ENCODE measurements at places on chromosomes 13 and 19.

DNA sequence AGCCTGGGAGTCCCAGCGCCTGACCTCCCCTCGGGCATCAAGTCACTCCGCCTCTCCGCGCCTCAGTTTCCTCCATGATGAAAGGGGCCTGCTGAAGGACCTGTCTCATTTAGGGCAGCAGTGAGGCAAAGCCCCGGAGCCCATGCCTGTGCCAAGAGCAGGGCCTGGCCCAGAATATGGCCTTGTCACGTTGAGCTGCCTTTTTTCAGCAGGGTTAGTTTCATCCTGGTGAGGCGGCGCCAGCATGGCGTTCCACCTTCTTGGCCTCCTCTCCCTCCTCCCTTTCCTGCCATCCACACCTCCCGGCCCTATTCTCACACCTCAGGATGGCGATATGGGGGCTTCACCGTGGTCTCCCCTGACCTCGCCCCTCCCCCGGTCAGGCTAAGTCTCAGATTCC lies 30.2 kb downstream of the PAK4 start:
- no peak for DNase-seq

GRCh38 chr13:38759390-38759789 lies 72.5 kb downstream of the FREM2 start:
- no peak for DNase-seq

- DNase-seq: no peak
Measured at GRCh38 chr13:69204620-69205019, 903.0 kb upstream of the ATXN8OS start.

- no peak for DNase-seq
Measured at GRCh38 chr13:97134364-97135095, 87.6 kb upstream of the MBNL2 start.

- DNase-seq: no peak
Measured at GRCh38 chr13:20514866-20515265, 10.8 kb downstream of the CRYL1 start.

GRCh38 chr13:71644579-71644978 lies 222.4 kb downstream of the DACH1 start:
- DNase-seq: no peak

- DNase-seq: no peak
Measured at GRCh38 chr19:2049741-2050348, 1.2 kb downstream of the MKNK2 start.

- no peak for DNase-seq
Measured at GRCh38 chr19:1266129-1266915, 2.8 kb upstream of the CIRBP start.

- DNase-seq: no peak
Measured at GRCh38 chr19:38389101-38389925, 816 bp downstream of the SPRED3 start.

- no peak for DNase-seq
Measured at GRCh38 chr19:29467824-29468401, 57.9 kb upstream of the VSTM2B start.

DNA sequence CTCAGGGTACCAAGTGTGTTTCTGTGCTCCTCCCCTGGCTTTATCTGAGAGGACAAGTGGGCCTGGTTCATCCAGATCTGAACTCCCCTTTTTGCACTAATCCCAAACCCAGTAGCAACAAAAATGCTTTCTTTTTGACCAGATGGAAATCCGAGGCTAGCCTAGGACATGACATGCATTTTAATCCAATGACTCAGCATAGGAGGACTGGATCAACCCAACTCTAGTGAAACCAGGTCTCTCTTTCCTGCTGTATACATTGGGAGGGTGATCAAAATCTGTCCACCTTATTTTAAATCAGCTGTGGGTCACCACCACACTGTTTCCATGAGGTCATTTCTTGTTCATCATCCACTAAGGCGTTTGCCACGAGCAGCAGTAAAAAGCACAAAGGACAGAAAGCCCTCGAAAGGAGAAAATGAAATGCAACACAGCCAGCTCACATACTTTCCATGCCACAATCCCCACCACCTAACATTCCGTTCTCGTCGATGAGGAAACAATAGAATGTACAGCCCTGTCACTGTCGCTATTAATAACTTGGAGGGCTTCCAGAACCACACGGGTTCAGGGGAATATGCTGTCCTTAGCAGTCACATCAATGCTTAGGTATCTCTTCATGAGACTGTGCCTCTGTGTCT lies 543.0 kb downstream of the IRS2 start:
- DNase-seq: no peak

GRCh38 chr19:30367421-30367820 lies 4.8 kb upstream of the ZNF536 start:
- no peak for DNase-seq

- no peak for DNase-seq
Measured at GRCh38 chr19:15187026-15188007, 13.5 kb downstream of the NOTCH3 start.

DNA sequence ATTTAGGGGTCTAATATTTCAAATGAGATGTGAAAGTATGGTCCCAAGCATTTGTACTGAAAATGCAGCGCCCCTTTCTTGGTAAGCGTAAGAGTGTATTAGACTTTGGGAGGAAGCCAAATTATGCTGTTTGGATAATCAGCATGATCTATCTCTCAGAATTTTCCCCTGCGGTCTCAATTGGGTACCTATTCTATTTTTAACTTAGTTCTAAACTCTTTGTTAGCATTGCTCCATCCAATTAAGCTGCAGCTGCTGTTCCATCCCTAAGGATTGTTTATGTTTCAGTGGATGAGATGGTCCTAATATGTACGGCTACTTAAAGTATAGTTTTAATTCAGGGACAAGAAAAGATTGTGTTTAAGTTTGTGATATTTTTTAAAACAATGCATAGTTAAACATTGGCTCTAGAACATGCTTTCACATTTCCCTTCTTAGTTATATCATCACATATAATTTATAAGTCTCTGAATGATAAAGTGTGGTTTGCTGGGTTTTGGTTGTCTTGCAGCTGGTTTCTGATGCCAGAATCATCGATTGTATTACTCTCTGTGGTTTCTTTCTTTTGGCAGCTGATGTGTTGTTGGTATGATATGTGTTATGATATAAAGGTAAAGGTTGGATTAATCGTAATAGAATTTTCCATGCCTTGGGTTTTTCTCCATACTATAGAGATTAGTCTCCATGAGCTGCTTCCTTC lies 15.0 kb downstream of the POLR1D start:
- no peak for DNase-seq

GRCh38 chr19:5114727-5115126 lies 145.8 kb downstream of the KDM4B start:
- DNase-seq: no peak

GRCh38 chr19:2987797-2988196 lies 10.4 kb downstream of the TLE6 start:
- no peak for DNase-seq

DNA sequence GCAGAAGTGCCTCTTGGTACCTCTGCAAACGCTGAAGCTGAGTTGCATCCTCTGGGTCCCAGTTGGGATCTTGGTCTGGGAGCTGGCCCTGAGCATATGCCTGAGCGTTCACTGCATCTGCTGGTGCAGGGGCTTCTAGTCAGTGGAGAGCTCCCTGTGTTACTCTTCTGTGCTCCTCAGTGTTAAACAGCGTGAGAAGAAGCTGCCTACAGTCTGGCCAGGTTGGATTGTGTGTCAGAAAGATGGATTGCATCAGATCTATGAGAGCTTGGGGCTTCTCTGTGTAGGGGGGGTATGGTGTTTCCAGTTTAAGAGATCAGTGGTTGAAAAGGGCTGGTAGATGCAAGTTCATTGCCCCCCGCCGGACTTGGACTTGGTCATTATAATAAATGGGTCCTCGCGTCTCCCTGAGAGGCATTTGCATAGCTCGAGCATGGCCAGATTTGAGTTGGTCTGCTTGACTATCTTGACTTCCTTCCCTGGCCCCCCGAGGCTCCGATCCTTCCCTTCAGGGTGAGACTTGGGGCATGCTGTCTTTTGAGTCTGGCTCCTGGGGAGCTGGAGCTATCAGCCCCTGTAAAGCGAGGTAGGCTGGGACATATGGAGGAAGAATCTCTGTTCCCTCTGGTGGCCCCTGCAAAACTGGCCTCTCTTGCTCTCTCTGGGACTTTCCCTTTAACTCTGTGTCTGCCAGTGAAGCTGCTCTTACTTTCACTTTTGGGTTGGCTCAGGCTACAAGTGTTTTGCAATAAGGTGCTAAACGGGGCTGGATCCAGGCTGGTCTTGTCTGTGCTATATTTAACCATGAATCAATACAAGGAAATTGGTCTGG lies 52.9 kb downstream of the OR10H4 start:
- DNase-seq: no peak
